Body of pancreas (tissue), 4 donors: ENCODE measurements at places on chromosomes 5 and 9. TPM values are rescaled to one million over a fixed set of nuclear protein-coding genes. Genes with fewer than 3 reads are reported as not detected.

The PCA3 gene
- not detected for total RNA-seq

The FCN1 gene
- total RNA-seq = not detected

The FBXL7 gene
- total RNA-seq = 3.1 TPM

The PDE6A gene
- not detected for total RNA-seq

The FOXE1 gene
- not detected for total RNA-seq

The ANXA6 gene
- total RNA-seq = 60.3 TPM

The ATP10B gene
- total RNA-seq = 1.3 TPM

The DMRT3 gene
- not detected for total RNA-seq

The C8G gene
- total RNA-seq = not detected

The OR2V1 gene
- total RNA-seq = not detected

The MYMK gene
- not detected for total RNA-seq

The DMRT1 gene
- total RNA-seq = not detected

The HTR4 gene
- total RNA-seq = not detected

DNA sequence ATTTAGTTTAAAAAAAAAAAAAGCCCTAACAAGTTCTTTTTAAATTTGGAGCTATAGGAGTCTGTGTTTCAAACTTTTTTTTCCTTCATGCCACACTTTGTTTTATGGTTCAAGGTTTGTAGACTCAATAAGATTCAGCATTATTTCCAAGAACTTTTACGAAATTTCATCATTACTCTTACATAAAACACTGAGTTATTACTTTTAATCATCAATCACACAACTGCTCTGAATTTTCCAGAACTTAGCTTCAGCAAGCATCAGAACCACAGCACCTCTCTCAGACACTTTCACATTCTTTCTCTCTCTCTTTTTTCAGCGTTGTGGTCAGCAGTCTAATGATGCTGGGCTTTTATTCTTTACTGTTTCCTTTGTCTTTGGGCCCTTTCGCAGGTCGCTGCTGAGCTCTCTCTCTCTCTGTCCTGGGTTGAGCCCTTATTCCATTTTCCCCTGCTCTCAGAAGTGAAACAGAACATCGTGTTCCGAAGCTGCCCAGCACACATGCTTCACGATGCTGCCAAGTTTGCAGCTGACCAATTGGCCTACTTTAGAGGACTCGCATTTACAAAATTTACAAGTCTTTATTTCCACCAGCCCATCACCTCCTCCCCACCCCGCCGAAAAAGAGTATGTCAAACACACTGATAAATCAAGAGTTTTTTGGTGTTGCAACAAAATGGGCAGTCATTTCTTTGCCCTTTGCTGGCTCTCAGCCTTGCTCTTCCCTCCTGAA lies 44.6 kb upstream of the PIK3R1 start:
- H3K4me3 ChIP-seq = no peak overlapping the region
- no peaks in the 10 kb centered on the region for H3K36me3 ChIP-seq
- H3K4me1 ChIP-seq = no peaks in the 10 kb centered on the region
- no peak for DNase-seq

DNA sequence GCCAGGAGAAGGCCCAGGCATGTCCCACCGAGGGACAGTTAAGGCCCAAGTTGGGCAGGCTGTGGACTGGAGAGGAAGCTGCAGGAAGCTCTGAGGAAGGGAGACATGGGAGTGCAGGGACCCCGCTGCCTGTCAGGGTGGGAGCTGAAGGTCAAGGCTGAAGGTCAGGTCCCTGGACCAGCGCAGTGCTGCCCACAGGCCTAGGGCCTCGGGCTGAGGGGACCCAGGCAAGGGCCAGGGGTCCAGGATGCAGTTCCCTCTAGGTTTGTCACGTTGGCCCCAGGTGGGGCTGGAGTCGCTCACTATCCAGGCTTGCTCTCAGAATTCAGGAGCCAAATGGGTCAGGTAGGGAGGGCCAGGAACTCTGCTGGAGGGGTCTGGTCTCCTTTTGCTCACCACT lies 76.7 kb upstream of the STXBP1 start:
- DNase-seq = no peak
- H3K27me3 ChIP-seq = no peaks in the 10 kb centered on the region
- H3K4me1 ChIP-seq = peaks cover 80% of the 10 kb centered on the region
- peak overlapping the region; percentile 65 for H3K27ac ChIP-seq

- no peak for DNase-seq
- no peak overlapping the region for H3K27ac ChIP-seq
- no peak overlapping the region for H3K4me3 ChIP-seq
- no peaks in the 10 kb centered on the region for H3K36me3 ChIP-seq
Observed at GRCh38 chr5:143456952-143457547, 53.6 kb upstream of the NR3C1 start.

GRCh38 chr9:79610019-79610631 lies 38.4 kb downstream of the TLE4 start:
- no peak overlapping the region for H3K27ac ChIP-seq
- no peaks in the 10 kb centered on the region for H3K36me3 ChIP-seq
- no peak for DNase-seq
- H3K4me3 ChIP-seq = no peak overlapping the region

GRCh38 chr9:91680106-91680505 lies 256.5 kb upstream of the NFIL3 start:
- no peaks in the 10 kb centered on the region for H3K27me3 ChIP-seq
- no peak for DNase-seq
- H3K27ac ChIP-seq = no peak overlapping the region
- H3K4me1 ChIP-seq = peaks cover 4% of the 10 kb centered on the region
- no peak overlapping the region for H3K4me3 ChIP-seq
- no peaks in the 10 kb centered on the region for H3K36me3 ChIP-seq

GRCh38 chr5:150723845-150724244 lies 23.0 kb upstream of the RBM22 start:
- no peaks in the 10 kb centered on the region for H3K4me1 ChIP-seq
- no peaks in the 10 kb centered on the region for H3K27me3 ChIP-seq
- no peak for DNase-seq
- H3K36me3 ChIP-seq = peaks cover 41% of the 10 kb centered on the region

DNA sequence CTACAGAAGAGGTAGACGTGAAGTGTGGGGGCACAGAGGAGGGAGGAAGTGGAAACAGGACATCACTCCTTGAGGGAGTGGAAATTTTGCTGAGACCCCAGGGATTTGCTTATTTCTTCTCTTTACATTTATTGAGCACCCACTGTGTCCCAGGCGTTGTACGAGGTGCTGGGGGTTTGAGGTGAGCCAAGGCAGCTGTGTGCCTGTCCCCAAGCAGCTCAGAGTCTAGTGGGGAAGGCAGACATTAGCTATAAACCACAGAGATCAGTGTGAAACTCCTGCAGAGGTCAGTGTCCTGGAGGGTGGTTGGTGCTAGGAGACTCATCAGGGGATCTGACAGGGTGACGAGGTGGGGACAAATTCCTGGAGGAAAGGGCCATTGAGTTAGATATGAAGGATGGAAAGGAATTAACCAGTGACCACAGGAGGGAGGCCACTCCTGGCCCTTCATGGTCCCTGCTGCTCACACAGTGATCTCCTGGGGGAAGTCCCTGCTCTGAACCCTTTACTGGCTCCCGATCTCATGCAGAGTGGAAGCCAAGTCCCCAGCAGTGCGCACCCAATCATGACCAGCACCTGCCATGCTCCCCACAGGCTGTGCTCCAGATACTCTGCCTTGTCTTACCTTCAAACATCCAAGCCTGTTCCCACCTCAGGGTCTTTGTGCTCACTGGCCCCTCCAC lies 3.4 kb upstream of the CXCL14 start:
- H3K27ac ChIP-seq = no peak overlapping the region
- no peaks in the 10 kb centered on the region for H3K36me3 ChIP-seq
- no peak overlapping the region for H3K4me3 ChIP-seq
- no peaks in the 10 kb centered on the region for H3K27me3 ChIP-seq
- no peaks in the 10 kb centered on the region for H3K4me1 ChIP-seq

DNA sequence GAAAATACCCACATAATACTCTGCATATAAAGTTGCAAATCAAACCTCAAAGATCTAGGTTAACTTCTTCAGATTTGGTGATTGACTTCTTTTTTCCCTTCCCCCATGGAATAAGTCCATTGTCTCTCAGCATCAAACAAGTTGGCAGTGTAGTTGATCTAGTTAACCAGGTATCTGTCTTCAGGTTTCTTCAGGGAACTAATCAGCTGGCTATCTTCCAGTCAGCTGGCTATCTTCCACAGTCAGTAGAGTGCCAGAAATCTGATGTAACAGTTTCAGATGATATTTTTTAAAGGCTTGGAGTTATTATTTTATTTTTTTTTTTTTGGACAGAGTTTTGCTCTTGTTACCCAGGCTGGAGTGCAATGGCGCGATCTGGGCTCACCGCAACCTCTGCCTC lies 16.8 kb downstream of the TNFSF15 start:
- no peak for DNase-seq
- H3K36me3 ChIP-seq = no peaks in the 10 kb centered on the region
- H3K27ac ChIP-seq = no peak overlapping the region
- no peaks in the 10 kb centered on the region for H3K4me1 ChIP-seq

DNA sequence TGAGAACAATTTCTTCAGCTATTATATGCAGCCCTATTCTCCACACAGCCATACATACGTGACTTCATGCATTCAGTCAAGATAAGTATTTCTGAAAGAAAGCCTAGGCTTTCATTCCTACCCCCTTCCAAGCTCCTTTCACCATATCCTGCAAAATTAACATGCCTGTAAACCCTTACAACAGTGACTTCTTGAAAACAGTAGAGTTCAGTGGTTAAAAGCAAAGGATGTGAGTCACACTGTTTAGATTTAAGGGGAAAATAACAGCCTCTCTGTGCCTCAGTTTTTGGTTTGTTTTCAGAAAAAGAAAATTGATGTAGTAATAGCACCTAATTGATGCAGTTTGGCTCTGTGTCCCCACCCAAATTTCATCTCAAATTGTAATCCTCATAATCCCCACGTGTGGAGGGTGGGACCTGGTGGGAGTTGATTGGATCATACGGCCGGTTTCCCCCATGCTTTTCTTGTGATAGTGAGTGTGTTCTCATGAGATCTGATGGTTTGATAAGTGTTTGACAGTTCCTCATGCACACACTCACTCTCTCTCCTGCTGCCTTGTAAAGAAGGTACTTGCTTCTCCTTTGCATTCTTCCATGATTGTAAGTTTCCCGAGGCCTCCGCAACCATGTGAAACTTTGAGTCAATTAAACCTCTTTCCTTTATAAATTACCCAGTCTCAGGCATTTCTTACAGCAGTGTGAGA lies 264.8 kb downstream of the CETN3 start:
- H3K27me3 ChIP-seq = no peaks in the 10 kb centered on the region
- no peak for DNase-seq
- no peak overlapping the region for H3K27ac ChIP-seq
- no peaks in the 10 kb centered on the region for H3K4me1 ChIP-seq
- no peaks in the 10 kb centered on the region for H3K36me3 ChIP-seq

DNA sequence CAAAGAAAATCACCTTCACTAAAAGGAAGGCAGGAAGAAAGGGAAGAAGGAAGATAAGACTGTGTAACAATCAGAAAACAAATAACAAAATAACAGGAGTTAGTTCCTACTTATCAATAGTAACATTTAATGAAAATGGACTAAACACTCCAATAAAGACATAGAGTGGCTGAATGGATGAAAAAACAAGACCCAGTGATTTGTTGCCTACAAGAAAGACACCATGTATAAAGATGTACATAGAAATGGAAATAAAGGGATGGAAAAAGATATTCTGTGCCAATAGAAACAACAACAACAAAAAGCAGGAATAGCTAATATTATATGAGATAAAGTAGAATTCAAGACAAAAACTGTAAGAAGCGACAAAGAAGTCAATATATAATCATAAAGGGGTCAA lies 116.8 kb downstream of the LURAP1L start:
- H3K27me3 ChIP-seq = no peaks in the 10 kb centered on the region
- H3K4me3 ChIP-seq = no peak overlapping the region
- H3K27ac ChIP-seq = no peak overlapping the region
- no peaks in the 10 kb centered on the region for H3K4me1 ChIP-seq
- H3K36me3 ChIP-seq = no peaks in the 10 kb centered on the region

GRCh38 chr5:3004361-3005080 lies 253.0 kb upstream of the IRX2 start:
- H3K36me3 ChIP-seq = no peaks in the 10 kb centered on the region
- no peak overlapping the region for H3K27ac ChIP-seq
- DNase-seq = no peak
- H3K27me3 ChIP-seq = no peaks in the 10 kb centered on the region

DNA sequence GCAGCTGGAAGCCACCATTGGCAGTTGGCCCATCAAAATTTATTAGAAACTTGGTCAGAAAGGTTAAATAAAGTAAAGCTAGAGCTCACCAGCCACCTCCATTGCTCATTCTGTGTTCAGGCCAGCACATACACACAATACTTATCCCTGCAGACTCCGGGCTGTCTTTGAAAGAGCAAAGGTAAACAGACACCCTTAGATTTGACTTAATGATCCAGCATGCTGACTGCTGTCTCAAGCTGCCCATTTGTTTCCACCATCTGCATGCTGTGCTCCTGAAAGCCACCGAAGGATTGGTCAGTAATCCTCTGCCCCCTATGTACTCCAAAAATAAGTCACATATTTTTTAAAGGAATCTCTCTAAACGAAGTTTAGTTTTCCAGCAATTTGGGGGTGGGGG lies 1059.8 kb upstream of the DMAC1 start:
- H3K4me1 ChIP-seq = peaks cover 12% of the 10 kb centered on the region
- DNase-seq = no peak
- no peak overlapping the region for H3K27ac ChIP-seq
- no peak overlapping the region for H3K4me3 ChIP-seq
- H3K36me3 ChIP-seq = no peaks in the 10 kb centered on the region

DNA sequence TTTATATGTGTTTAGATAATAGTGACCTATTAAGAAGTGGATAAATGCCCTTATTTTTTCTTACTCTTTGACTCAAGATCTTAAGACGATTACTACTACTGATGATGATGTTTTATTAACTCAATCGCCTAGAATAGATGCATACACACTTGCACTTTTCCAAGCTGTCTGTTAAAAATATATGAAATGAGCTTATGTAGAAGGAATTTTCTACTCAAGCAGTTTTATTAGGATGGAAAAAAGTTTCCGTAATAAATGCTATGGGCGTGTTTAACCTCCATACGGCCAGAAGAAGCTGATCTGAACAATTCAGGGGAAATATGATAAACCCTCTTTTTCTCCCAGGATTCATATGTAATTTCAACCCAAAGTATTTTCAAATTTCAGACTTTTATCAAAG lies 455.7 kb upstream of the MPDZ start:
- DNase-seq = no peak
- H3K4me3 ChIP-seq = no peak overlapping the region
- no peaks in the 10 kb centered on the region for H3K36me3 ChIP-seq

DNA sequence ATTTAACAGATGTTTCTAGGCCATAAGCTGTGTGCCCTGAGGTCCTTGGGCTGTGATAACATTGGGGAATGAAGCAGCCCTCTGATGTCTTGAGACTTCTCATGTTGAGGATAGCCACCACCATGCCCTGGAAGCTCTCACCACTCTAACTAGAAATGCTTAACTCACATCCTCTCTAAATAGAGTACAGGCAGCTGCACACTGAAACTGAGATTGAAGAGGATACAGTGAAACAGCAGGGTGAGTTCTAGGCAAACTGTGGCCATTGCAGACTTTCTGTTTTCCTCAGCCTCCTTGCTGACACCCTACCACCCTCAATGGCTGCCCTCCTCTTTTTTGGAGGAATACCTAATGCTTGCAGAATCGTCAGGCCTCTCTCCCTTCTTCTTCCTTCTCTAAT lies 22.4 kb downstream of the UTP15 start:
- DNase-seq = no peak
- no peak overlapping the region for H3K4me3 ChIP-seq
- H3K27ac ChIP-seq = no peak overlapping the region
- no peaks in the 10 kb centered on the region for H3K27me3 ChIP-seq
- peaks cover 6% of the 10 kb centered on the region for H3K4me1 ChIP-seq
- H3K36me3 ChIP-seq = no peaks in the 10 kb centered on the region
